Esophagus muscularis mucosa (tissue), 4 donors: ENCODE measurements at places on chromosomes 7 and 10. TPM values are rescaled to one million over a fixed set of nuclear protein-coding genes. Genes with fewer than 3 reads are reported as not detected.
A peak's percentile ranks its signal among the peaks of the same experiment; 100 is the strongest.

DNA sequence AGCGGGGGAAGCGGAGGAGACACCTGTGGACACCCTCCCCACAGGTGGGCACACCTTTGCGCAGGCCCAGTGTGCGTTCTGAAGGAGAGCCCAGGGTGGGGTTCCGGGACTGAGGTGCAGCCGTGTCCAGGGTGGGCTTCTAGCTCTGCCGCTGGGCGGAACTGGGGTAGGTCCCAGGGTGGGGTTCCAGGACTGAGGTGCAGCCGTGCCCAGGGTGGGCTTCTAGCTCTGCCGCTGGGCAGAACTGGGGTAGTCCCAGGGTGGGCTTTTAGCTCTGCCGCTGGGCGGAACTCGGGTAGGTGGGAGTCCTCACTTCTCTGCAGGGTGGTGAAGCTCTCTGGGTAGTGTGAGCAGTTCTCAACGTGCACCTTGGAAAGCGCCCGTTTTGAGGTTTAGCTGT lies 78.7 kb downstream of the DNAJB6 start:
- H3K27me3 ChIP-seq = no peaks in the 10 kb centered on the region
- H3K27ac ChIP-seq = no peak overlapping the region
- no peak for DNase-seq
- H3K36me3 ChIP-seq = peaks cover 90% of the 10 kb centered on the region
- no peaks in the 10 kb centered on the region for H3K4me1 ChIP-seq

DNA sequence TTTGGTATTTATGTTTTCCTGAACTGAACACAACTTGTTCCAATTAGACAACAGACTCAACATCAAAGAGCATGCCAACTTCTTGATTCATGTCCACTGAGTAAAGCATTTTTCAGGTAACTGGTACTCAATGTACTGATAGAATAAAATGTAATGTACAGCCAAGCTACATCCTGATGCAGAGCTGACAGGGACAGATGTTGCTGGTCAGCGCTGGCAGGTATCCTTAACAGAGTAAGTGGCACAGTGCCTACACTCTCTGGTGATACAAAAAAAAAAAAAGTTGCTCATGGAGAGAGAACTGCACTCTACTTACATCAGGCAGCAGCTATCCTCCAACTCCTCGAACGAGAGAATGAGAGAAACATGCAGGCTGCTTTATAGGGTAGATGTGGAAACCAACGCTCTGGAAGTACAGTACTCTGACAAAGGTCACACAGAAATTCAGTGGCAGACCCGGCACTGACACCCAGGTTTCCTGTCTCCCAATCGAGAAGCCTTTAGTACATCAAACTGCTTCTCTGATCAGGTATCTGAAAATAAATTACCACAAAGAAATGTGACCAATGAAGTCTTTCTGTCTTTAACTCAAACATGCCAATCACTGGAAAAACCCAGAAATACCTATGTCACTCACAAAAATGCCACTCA lies 4.6 kb downstream of the ITGB1 start:
- H3K4me3 ChIP-seq = peak overlapping the region; percentile 100
- no peaks in the 10 kb centered on the region for H3K36me3 ChIP-seq
- peaks cover 65% of the 10 kb centered on the region for H3K4me1 ChIP-seq
- DNase-seq = no peak
- H3K27ac ChIP-seq = peak overlapping the region; percentile 100

- no peak overlapping the region for H3K4me3 ChIP-seq
- H3K27ac ChIP-seq = no peak overlapping the region
- peaks cover 12% of the 10 kb centered on the region for H3K4me1 ChIP-seq
- H3K36me3 ChIP-seq = no peaks in the 10 kb centered on the region
Measured at GRCh38 chr10:101364721-101365120, 10.8 kb downstream of the BTRC start.

- DNase-seq = no peak
- H3K27ac ChIP-seq = no peak overlapping the region
- no peak overlapping the region for H3K4me3 ChIP-seq
- H3K36me3 ChIP-seq = no peaks in the 10 kb centered on the region
Measured at GRCh38 chr7:141027043-141027442, 12.3 kb upstream of the MRPS33 start.

GRCh38 chr7:129771928-129772479 lies 160.5 kb downstream of the NRF1 start:
- no peaks in the 10 kb centered on the region for H3K36me3 ChIP-seq
- no peak overlapping the region for H3K27ac ChIP-seq
- H3K4me3 ChIP-seq = no peak overlapping the region
- peaks cover 3% of the 10 kb centered on the region for H3K27me3 ChIP-seq

GRCh38 chr7:101202603-101202918 lies 1.7 kb upstream of the MOGAT3 start:
- H3K4me3 ChIP-seq = no peak overlapping the region
- H3K27me3 ChIP-seq = peaks cover 28% of the 10 kb centered on the region
- peaks cover 17% of the 10 kb centered on the region for H3K36me3 ChIP-seq
- no peak for DNase-seq

GRCh38 chr10:30705101-30705624 lies 75.6 kb upstream of the LYZL2 start:
- no peak overlapping the region for H3K4me3 ChIP-seq
- no peaks in the 10 kb centered on the region for H3K36me3 ChIP-seq

DNA sequence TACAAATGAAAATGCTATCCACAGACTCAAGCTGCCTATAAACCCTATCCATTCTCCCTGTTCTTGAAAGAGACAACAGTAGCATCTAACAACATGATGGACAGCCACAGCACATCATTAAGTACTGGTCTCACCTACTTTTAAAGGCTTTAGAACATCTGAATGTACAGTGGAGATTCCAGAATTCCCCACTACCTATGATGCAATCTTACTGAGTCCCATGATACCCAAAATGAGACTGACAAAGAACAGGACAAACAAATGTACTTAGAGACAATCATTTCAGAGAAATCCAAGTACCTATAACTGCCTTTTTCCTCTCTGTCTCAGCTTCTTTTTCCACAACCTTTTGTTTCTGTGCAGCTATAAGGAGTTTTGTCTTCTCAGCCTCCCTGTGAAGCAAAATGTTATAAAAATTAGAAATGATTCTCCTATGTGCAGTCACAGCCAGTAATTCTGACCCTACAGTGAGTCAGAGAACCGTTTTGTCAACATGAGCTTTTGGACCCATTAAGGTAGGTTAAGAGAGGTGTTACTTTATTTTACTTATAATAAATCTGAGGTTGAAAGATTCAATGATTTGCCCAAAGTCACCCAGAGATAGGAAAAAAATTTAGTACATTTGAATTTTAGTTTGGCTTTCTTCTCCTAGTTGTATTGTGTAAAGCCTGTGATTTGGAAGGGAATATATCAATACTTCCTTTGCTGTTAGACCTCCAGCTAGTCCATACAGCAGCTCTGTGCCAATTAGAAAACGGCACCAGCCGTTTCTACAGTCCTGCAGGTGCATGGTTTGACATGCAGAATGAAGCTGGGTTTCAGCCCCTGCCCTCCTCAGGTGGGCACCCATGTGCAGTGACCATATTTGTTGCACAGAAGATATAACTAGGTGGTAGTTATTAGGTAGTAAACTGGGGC lies 21.9 kb downstream of the ERLIN1 start:
- H3K36me3 ChIP-seq = peaks cover 15% of the 10 kb centered on the region
- DNase-seq = no peak
- no peak overlapping the region for H3K27ac ChIP-seq
- H3K27me3 ChIP-seq = no peaks in the 10 kb centered on the region
- no peak overlapping the region for H3K4me3 ChIP-seq

GRCh38 chr7:95229301-95229700 lies 95.0 kb downstream of the PON1 start:
- H3K4me1 ChIP-seq = no peaks in the 10 kb centered on the region
- H3K4me3 ChIP-seq = no peak overlapping the region
- no peaks in the 10 kb centered on the region for H3K27me3 ChIP-seq

DNA sequence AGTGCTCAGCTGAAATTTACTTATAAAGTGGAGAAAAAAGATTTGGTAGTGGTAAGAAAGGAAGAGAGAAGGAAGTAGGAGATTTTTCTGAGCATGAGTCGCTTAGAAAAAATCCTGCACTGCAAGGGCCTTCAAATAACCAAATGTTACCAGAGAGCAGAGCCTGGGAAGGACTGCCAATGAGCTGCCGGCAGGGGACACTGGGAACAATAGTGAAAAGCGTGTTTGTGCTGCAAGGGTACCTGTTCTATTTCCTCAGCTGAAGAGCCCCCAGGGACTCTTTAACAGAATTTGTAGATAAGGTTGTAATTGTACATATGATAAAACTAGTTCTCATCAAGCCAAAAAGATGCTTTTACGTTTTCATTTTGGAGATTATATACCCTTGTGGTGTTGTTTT lies 696.3 kb upstream of the C7orf33 start:
- H3K27me3 ChIP-seq = no peaks in the 10 kb centered on the region
- H3K27ac ChIP-seq = no peak overlapping the region
- H3K4me1 ChIP-seq = no peaks in the 10 kb centered on the region
- H3K36me3 ChIP-seq = no peaks in the 10 kb centered on the region
- no peak for DNase-seq
- H3K4me3 ChIP-seq = no peak overlapping the region

- H3K4me3 ChIP-seq = no peak overlapping the region
- H3K27me3 ChIP-seq = no peaks in the 10 kb centered on the region
Measured at GRCh38 chr10:52394246-52394645, 80.2 kb downstream of the DKK1 start.

DNA sequence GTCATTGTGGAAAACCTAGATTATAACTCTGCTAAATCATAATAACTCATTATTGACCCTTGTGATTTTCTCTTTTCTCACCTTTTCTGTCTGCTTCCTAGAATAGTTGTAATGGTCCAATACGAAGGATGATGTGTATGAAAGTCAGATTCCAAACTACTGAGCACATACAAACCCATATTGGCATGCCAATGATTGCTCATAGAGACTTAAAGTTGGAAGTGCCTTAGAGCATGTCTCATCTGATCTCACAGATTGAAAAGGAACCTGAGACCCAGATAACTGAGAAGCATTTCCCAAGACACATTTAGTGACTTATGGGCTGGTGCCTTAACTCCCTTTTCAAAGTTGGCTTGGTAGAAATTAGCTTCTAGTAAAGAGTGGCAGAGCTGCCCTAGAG lies 594.3 kb downstream of the REEP3 start:
- no peak overlapping the region for H3K27ac ChIP-seq
- DNase-seq = no peak
- H3K27me3 ChIP-seq = no peaks in the 10 kb centered on the region
- no peaks in the 10 kb centered on the region for H3K4me1 ChIP-seq

- H3K27ac ChIP-seq = no peak overlapping the region
- DNase-seq = no peak
- no peaks in the 10 kb centered on the region for H3K36me3 ChIP-seq
- H3K27me3 ChIP-seq = no peaks in the 10 kb centered on the region
- H3K4me3 ChIP-seq = no peak overlapping the region
Measured at GRCh38 chr7:114460021-114460420, 45.4 kb downstream of the FOXP2 start.

DNA sequence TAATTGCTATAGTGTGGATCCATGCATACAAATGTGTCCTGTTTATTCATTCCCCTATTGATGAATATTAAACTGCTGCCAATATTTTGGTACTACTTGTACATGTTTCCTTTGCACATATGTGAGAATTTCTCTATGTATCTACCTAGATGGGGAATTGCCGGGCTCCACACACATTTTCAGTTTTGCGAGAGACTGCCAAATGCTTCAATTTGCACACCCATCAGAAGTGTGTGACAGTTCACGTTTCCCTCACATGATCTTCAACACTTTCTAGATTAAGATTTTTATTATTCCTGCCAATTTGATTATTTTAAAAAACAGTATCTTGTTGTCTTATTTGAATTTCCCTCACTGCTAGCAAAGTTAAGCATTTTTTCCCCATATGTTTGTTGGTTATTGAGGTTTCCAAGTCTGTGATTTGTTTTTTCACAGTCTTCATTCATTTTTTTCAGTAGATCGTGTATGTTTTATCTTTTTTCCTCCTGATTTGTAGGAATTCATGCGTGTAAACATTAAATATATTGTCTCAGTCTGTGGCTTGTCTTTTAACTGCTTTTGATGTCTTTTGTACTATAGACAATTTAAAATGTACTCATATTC lies 2.4 kb upstream of the KLF14 start:
- H3K27me3 ChIP-seq = peaks cover 52% of the 10 kb centered on the region
- no peak overlapping the region for H3K4me3 ChIP-seq
- H3K27ac ChIP-seq = no peak overlapping the region
- no peaks in the 10 kb centered on the region for H3K4me1 ChIP-seq
- no peak for DNase-seq

DNA sequence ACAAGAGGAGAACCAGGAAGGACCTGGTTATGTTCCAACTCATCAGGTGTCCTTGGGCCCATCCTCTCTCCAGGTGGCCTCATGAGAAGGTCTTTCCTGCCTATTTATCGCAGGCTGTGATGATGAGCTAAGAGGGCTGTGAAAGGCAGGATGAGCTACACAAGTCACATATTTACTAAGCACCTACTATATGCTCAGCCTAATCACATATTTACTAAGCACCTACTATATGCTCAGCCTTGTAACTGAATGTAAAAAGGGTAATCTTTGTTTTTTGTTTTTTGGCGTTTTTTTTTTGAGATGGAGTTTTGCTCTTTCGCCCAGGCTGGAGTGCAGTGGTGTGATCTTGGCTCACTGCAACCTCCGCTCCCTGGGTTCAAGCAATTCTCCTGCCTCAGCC lies 44.2 kb upstream of the NPFFR1 start:
- peaks cover 20% of the 10 kb centered on the region for H3K4me1 ChIP-seq

GRCh38 chr7:1458683-1459511 lies at the start of gene MICALL2:
Gene MICALL2, minus strand, starts transcription at chr7:1459470. Its CDS starts 144 bp downstream, at chr7:1459326.
- H3K27ac ChIP-seq = peak within 1 kb of the TSS; percentile 85
- no peak for DNase-seq
- peaks cover 56% of the 10 kb centered on the region for H3K4me1 ChIP-seq
- peak within 1 kb of the TSS; percentile 73 for H3K4me3 ChIP-seq
- H3K36me3 ChIP-seq = no peaks in the 10 kb centered on the region

DNA sequence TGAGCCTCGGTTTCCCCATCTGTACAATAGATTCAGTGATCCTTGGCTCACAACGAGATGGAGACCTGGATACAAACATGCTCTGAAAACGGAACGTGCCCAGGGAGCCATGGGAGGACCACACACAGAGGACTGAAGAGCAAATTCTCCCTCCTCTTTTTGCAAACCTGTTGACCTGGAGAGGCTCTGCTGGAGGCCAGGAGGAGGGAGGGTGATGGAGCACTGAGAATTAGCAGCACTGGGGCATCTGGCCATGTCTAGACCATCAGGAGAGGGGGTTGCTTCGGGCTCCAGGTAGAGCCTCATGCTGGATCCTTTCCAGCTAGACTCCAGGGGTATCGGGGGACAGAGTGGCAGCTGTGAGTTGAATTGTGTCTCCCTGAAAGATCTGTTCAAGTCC lies 97.4 kb upstream of the GPR26 start:
- no peak overlapping the region for H3K27ac ChIP-seq
- no peak overlapping the region for H3K4me3 ChIP-seq
- H3K4me1 ChIP-seq = no peaks in the 10 kb centered on the region
- H3K27me3 ChIP-seq = peaks cover 15% of the 10 kb centered on the region

LIPK gene
- not detected for total RNA-seq

PPP1R3C gene
- total RNA-seq = 46.7 TPM

FAM24B gene
- not detected for total RNA-seq

SLC18A3 gene
- 0.42 TPM for total RNA-seq

NKX2-3 gene
- 0.19 TPM for total RNA-seq

SOSTDC1 gene
- 1.2 TPM for total RNA-seq

ZNF316 gene
- total RNA-seq = 38.9 TPM

CALHM3 gene
- not detected for total RNA-seq
